Osteoblast (primary cell): ENCODE measurements at places on chromosomes 4 and X.

DNA sequence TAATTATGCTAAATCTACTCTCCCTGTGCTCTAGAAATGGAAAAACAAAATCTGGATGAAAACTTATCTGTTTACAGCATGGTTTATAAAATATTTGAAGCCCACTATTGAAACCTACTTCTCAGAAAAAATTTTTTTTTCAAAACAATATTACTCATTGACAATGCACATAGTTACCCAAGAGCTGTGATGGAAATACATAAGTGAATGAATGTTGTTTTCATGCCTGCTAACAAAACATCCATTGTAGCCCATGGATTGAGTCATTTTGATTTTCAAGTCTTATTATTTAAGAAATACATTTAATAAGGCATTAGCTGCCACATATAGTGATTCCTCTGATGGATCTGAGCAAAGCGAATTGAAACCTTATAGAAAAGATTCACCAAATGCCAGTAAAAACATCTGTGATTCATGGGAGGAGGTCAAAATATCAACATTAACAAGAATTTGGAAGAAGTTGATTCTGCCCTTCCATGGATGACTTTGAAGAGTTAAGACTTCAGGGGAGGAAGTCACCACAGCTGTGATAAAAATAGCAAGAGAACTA, 144.7 kb upstream of the HHIP start:
- no peak for DNase-seq

GRCh38 chr4:73859614-73860088, 6.6 kb downstream of the PF4V1 start:
- peak; percentile 84 for DNase-seq

DNA sequence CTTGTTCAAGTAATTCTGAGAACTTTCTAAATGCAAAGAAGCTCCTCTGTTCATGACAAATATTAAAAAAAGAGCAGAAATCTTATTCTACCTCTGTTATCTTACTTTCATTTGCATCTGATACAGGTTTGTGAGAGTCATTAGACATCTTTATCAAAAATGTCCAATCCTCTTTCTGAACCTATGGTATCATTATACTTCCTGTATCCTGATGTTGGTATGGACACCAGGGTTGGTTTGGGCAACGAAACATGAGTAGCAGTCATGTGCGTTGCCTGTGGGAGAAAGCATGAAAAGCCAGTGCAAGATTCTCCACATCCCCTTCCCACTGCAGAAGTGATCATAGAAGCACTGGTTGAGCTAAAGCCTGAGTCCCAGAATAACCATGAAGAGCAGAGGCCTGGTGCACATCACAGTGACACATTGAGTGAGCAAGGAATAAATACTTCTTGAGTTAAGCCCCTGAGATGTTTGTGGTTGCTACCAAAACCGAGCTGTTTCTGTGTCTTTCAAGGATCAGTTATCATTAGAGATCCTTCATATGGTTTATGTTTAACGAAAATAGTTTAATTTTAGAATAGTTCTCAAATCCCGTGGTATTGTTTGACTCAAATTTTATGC, 197.2 kb downstream of the BANK1 start:
- no peak for DNase-seq

DNA sequence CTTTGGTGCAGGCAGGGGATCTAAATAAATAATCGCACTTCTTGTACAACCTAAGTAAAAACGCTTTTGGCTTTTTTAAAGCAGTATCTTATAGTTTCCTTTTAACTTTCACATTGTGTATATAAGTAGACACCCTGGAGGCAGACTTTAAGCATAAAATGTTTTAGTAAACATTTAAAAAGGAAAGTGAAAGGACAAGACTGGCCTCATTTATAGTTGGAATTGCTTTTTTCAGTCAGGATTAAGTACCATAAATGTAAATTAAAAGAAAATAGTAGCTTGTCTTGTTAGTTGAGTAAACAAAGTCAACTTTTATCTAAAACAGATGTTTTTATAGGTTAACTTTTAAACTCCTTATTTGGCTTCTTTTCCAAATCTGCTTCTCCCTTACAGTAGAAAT, 39.7 kb downstream of the PTPN13 start:
- DNase-seq: no peak

- DNase-seq: no peak
These were observed 107.4 kb upstream of the F9 start for GRCh38 chrX:139423186-139423585.

GRCh38 chr4:159210975-159211374, 108.1 kb downstream of the RAPGEF2 start:
- peak; percentile 65 for DNase-seq

DNA sequence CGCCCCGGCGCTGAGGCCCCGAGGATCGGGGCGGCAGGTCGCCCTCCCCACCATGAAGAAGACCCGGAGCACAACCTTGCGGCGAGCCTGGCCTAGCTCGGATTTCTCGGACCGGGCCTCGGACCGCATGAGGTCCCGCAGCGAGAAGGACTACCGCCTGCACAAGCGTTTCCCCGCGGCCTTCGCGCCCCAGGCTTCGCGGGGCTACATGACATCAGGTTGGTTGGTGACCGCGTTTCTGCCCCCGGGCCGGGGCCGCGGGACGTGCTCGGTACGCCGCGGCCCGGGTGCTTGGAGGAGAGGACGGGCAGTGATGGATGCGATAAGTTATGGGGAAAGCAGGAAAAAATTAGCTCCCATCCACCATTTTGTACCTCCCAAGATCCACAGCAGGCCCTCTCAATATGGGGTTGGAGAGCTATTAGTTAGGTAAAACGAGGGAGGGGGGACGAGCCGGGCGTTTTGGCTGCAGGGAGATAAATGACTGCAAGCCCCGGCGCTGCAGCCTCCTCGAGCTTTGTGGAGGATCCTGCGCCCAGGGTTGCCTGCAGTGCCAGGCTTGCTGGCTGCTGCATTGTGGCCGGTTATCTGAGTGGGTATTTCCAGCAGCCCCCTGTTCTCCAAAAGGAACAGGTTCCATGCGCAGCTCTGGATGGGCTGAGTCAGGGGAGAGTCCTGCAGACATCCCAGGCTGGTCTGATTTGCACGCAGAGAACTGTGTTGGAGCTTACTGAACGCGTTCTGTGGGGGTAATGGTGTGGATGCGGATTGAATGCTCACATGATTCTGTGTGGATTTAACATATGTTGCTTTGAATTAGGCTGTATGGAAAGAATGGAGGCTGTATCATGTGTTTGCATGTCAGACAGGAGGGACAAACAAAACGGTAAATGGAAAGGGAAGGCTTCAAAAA, 1.9 kb downstream of the STOX2 start:
- DNase-seq: peak; percentile 49

- DNase-seq: no peak
These were observed 11.7 kb downstream of the CFAP97 start for GRCh38 chr4:185192059-185192458.

- DNase-seq: no peak
These were observed 494.2 kb upstream of the MAGEB2 start for GRCh38 chrX:29721152-29721551.

DNA sequence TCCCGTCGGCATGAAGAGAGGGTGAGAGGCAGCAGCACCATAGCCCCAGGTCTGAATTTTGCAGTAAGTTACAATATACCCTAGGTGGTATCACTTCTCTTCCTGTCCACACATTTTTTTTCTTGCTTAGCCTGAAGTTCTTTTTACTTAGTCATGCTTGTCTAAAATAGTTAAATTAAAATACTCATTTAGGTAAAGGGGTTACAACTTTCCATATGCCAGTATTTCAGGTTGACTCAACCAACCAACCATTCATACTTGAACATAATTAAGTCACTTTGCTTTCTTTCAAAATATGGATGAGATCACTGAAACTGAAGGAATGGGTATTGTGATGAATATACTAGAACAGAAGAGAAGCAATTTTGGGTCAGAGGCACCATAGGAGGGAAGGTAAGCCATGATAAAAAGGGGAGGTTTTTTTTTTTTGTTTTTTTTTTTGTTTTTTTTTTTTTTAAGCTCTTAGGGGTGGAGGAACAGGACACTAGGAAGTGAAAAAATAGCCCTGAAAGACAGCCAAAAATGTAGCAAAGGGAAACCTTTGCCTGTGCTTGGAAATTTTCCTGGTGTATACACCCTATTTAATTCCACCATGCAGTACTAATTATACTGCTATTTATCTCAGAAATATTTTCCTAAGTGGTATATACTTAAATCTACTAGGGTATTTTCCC, 41.8 kb downstream of the RPS6KA3 start:
- DNase-seq: no peak

DNA sequence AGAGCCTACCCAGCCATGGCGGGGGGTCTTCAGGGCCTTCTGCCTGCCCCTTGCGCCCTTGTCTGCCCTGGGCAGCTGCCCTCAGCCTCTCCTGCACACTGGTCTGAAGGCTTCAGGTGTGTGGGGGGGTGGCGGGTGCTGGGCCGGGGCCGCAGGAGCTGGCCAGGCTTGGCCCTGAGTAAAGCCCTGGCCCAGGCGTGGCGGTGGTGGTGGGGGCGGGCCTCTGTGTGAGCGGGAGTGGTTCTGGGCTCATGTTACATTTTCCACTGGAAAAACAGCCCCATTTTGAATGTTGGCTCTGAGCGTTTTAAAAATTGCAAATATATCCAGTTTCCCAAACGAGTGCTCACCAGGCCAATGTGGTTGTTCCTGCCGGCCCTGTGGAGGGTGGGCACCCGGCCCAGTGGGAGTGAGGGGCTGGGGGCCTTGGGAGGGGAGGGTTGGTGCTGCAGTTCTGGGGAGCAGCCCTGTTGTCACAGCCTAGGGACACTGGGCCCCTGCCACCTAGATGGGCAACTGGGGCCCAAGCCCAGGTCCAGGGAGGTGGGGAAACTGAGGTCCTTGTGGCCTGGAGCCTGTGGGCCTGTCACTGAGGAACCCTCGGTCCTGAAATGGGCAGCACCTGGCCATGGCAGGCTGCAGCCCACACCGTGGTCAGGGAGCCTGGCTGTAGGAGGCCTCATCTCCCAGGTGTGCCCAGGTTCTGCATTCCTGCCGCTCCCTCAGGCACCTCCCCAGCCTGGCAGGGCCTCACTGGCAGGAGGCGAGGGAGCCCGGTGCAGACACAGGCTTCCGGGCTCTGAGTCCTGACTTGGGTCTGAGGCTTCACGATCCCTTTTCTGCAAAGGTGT, 28.3 kb downstream of the FGFRL1 start:
- DNase-seq: peak; percentile 98

DNA sequence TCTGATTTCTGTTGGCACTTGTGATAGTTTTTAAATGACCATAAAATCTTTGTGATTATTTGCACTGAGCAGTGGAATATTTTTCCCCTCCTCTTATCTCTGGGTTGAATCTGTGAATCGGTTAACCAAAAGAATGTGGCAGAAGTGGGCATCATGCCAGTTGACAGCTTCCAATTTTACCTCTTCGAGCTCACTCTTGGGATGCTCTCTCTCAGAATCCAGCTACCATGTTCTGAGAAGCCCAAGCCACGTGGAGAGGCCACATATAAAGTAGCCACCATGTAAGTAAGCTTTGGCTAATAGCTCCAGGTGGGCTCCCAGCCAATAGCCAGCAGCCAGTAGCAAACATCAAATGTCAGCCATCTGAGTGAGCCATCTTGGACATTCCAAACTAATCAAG, 12.9 kb upstream of the WDR19 start:
- DNase-seq: peak; percentile 51

- peak; percentile 97 for DNase-seq
These were observed at the start of gene WDR45 for GRCh38 chrX:49079489-49080428. TSS of gene WDR45 (minus strand) at chrX:49079887. CDS start at chrX:49078095, 1,792 bp downstream.

- no peak for DNase-seq
These were observed 282.7 kb downstream of the UNC5C start for GRCh38 chr4:95265814-95266740.

GRCh38 chr4:38531141-38531727, 132.8 kb upstream of the KLF3 start:
- DNase-seq: peak; percentile 54

- no peak for DNase-seq
These were observed 296.6 kb upstream of the PPARGC1A start for GRCh38 chr4:24186466-24186865.

DNA sequence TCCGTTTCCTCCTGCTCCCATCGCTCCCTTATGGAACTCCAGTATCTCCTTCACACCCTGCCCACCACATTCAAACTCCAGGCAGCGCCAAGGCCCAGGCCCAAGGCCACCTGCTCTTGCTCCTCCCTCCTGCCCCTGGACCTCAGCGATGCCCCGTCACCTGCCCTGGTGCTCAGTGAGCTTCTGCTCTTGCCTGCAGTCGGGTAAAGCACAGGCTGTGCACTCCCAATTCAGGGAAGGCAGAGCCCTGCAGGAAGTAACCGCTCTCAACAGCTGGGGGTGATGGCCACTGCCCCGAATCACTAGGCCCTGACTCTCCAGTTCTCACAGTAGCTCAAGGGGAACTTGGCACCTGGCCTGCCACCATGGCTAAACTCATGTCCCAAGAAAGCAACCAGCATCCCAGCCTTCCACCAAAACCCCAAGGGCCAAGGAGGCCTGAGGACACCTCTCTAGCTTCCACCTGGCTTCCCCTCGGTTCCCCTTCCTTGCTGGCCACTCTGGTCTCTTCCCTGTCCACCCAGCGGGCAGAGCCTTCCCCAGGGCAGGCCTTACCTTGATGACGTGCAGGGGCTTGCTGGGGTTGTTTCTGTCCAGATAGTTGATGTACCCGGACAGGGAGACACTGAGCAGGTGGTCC, 29.3 kb downstream of the WDR1 start:
- peak; percentile 76 for DNase-seq

DNA sequence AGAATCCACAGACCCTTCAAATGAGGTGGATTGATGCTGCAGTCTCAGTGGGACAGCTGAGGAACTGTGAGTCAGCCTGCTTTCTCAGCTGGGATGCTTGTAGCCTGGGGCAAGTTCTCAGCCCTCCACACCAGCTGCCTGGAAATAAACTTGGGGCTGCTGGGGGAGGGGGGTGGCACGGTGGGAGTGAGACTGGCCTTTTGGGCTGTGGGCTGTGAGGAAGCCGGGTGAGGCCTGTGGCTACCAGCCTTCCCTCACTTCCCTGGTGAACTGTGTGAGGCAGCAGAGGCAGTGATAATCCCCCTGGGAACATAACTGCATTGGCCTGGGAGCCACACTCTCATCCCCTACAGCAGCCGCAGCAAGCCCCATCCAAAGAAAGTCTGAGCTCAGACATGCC, 114.5 kb upstream of the GUCY1A1 start:
- no peak for DNase-seq

- DNase-seq: no peak
These were observed 5.6 kb upstream of the AMOT start for GRCh38 chrX:112846187-112846586.

GRCh38 chrX:28969126-28969525, 381.9 kb downstream of the IL1RAPL1 start:
- no peak for DNase-seq

DNA sequence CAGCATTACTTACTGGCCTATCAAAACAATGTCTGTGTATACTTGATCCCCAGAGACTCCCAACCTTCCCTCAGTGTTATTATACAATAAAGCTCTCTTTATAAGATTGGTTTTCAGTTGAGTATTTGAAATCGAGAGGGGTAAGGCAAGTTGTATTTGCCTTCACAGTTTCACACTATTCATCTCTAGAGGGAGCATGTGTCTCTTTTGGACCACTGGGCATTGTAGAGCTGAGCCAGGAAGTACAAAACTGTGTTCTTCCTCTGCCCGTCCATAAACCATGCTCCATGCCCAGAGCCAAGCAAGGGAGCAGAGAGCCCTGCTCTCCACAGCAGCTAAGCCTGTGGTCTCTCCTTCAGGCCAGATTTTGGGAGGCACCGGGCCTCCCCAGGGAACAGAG, 61.5 kb upstream of the HHIP start:
- no peak for DNase-seq
